ENCODE measurements at places on chromosomes 7 and 10.

DNA sequence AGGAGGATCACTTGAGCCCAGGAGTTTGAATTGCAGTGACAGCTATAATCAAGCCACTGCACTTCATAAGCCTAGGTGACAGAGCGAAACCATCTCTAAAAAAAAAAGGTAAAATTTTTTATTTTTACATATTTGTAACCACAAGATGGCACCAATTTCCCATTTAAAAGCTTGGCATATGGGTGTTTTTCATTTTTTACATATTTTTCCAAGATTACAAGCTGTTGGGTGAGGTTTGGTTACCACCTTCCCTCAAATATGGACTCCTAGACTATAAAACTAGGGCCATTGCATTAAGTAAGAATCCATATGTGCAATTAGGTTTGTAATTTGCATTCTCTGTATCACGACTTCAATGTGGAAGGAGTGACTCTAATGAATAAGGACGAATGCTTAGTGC is 129.3 kb upstream of the ACBD5 start:
- no peak for DNase-seq

DNA sequence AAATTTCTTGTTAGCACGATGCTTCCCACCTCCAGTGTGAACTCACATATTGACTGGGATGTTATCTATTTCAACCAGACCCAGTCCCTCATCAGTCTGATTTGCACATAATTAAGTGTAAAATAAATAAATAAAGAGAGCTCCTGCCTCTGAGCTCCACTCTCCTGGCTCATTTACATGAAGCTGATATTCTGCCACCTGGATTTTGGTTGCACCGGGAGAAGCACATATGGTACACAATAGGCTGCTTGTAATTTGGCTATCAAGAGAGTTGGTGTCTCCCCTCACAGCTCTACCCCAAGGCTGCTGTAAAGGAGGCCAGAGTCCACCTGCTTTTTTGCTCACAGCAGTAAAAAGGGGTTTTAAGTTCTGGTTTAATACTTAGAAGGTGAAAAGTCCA is 610.5 kb downstream of the KCNMA1 start:
- DNase-seq = no peak

- DNase-seq = no peak
Observed at GRCh38 chr7:35555934-35556333, 139.0 kb downstream of the HERPUD2 start.

GRCh38 chr7:106048706-106049020 is 63.4 kb downstream of the SYPL1 start:
- no peak for DNase-seq

DNA sequence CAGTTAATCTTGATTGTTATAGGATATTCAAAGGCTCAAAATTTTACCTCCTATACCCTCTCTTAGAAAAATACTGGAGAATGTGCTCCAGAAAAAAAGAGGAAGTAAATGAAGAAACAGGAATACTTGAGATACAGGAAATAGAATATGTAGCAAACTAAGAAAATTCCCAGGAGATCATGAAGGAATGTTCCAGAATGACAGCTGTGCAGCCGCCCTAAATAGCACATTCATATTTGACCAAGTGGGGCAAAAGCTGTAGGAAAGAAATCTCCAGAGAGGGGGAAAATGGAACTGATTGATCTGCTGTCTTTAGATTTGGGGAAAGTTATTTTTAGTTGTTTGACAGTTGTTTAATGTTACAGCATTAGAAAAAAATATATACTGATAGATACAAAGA is 46.2 kb upstream of the ZEB1 start:
- no peak for DNase-seq

- no peak for DNase-seq
Observed at GRCh38 chr7:155007947-155008346, 5.0 kb upstream of the PAXIP1 start.

GRCh38 chr7:70346844-70347462 is 748.7 kb downstream of the AUTS2 start:
- DNase-seq = no peak

DNA sequence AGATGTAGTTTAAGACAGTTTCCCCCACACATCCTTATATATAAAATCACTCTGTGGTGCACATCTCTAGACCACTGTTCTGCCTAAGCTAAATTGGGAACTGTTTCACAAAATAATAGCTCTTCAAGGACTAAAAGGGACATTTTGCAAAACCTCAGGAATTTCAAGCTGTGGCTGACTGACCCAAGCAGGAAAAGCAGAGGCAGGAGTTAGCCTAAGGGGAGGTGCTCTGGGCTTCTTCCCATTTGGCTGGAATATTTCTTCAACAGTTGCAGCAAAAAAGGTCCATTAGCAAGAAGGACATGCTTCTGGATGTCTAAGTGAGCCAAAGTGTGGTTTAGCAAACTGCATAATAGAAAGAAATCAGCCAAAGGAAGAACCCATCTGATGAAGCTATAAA is 551.2 kb upstream of the ANKRD30A start:
- no peak for DNase-seq

- no peak for DNase-seq
Observed at GRCh38 chr10:70320751-70321150, 36.9 kb upstream of the NPFFR1 start.

GRCh38 chr7:105512926-105513526 is 9.0 kb downstream of the PUS7 start:
- no peak for DNase-seq

DNA sequence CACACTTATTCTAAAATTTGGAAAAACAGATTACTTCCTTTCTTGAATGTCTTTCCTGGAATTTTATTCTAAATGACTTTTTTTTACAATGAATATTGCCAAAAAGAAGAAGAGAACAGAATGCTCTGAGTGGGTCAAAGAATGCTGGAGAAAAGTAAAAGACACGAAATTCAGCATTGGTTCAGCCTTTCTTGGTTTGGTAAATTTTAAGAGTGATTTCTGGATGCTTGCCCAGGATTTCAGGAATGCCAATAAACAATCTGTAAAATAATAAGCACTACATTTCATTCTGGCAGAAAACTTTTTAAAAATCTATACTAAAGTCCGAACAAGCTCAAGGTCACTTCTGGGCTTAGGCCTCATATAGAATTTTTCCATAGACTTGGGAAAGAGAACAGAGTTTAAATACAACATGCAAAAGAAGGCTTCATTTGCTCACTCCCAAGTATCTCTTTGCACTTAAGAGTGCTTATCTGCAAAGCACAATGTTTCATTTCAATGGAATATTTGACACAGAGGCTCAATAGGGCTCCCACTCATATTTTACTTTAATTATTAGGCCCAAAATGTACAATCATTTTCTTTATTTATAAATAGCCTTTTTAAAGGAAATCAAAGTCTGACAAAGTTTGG is 359.5 kb upstream of the ANKRD30A start:
- no peak for DNase-seq

GRCh38 chr10:6342096-6342685 is 139.5 kb downstream of the PFKFB3 start:
- no peak for DNase-seq

DNA sequence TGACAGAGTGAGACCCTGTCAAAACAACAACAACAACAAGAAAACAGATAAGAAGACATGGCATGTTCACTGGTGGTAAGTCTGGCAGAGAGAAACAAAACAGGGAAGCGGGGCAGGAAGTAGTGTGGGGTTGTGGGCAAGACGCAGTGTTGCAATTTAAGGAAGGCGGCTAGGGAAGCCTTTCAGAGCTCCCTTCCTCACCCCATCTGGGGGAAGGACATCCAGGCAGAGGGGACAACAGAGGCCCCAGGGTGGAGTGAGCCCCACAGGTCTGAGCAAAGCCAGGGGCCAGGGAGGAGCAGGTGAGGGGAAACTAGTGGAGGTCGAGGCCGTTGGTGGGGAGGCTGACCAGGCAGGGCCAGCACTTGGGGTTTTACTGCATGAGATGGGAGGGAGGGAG is 16.8 kb downstream of the LAT2 start:
- no peak for DNase-seq

DNA sequence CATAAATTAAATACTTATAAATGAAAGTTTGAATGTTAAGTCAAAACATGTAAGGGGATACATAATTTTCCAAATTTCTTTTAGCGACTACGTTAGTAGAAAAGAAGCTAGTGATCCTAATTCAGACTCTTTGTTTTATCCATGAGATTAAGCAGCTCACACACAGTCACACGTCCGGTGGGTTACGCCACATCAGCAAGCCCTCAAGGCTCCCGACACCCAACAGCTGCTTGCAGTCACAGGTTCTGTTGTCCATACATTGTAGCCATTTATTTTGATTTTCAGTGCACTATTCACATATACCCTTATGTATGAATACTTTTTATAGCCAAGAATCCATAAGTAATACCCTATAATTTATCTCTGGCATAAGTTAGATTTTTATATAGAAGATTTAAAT is 39.5 kb downstream of the XRCC2 start:
- DNase-seq = no peak

DNA sequence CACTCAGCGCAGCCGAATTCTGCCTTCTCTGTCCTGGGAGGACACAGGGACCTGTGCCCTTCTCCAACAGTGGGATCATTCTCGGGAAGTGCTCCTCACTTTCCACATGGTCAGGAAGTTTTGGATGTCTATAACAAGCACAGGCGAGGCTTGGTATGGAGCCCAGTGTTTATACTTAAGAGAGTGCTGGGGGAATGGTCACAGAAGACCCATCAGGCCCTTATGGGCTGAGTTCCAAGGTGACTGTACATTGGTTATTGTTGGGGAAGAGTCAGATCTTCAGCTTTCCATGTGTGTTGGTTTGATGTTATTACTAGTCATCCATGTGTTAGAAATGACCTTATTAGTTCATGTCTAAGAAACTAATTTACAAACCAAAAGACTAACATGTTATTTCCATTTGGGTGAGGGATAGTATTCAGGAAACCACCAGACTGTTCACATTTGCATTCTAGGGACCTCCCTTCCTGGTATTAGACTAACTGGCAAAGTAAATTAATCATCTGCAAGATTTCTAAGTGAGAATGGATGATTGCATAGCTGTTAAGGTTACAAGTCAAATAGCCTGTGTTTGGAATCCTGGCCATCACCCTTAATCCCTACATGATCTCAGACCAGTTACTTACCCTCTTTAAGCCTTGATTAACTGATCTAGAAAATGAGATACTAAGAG is 834.2 kb downstream of the LRMDA start:
- DNase-seq = no peak

- peak; percentile 61 for DNase-seq
Observed at GRCh38 chr7:150972023-150972468, 6.1 kb downstream of the KCNH2 start.

GRCh38 chr10:29534590-29534989 is 100.2 kb downstream of the SVIL start:
- DNase-seq = no peak

GRCh38 chr7:156218544-156219306 is 406.5 kb upstream of the SHH start:
- no peak for DNase-seq

DNA sequence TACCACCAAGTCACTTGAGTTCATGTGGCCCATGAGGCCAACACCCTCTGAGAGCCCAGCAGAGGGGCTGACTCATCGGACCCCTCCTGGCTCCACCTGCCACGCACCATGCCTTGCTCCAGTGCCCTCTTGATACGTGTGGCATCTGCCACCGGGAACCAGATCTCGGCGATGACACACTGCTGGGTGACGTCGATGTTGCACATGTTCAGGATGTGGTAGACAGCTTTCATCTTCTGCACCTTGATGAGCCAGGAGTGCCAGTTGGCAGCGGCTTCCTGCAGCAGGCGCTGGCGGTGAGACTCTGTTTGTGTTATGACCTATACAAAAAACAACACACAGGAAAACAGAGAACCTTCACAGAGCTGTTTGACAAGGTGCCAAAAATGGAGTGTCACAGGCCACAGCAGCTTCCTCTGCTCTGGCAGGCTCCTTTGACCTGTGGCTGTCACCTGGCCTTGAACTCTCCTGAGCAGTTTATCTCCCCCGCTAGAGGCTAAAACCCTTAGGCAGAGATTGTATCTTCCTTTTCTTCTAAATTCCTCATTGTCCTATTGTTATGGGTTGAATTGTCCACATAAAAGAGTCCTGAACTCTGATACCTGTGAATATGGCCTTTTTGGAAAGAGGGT is 45.2 kb upstream of the TMEM213 start:
- DNase-seq = no peak

DNA sequence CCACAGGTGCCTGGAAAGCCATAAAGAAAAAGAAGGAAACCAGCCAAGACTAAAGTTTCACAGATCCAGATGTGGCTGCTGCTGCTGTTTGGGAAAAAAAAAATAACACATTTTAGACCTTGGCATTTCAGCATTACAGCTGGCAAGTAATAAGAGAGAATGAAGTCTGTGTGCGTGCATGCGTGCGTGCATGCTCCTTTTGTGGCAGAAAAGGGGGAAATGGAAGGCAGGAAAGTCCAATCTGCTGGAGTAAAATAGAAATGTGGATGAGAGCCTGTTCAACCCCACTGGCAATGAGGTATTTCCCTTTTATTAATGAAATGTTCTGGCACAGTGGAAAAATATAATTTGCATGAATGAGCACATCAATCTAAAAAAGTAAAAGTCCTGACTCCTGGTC is 137.0 kb upstream of the SEMA3A start:
- DNase-seq = no peak

GRCh38 chr10:71798308-71798624 is 24.9 kb upstream of the VSIR start:
- DNase-seq = no peak

DNA sequence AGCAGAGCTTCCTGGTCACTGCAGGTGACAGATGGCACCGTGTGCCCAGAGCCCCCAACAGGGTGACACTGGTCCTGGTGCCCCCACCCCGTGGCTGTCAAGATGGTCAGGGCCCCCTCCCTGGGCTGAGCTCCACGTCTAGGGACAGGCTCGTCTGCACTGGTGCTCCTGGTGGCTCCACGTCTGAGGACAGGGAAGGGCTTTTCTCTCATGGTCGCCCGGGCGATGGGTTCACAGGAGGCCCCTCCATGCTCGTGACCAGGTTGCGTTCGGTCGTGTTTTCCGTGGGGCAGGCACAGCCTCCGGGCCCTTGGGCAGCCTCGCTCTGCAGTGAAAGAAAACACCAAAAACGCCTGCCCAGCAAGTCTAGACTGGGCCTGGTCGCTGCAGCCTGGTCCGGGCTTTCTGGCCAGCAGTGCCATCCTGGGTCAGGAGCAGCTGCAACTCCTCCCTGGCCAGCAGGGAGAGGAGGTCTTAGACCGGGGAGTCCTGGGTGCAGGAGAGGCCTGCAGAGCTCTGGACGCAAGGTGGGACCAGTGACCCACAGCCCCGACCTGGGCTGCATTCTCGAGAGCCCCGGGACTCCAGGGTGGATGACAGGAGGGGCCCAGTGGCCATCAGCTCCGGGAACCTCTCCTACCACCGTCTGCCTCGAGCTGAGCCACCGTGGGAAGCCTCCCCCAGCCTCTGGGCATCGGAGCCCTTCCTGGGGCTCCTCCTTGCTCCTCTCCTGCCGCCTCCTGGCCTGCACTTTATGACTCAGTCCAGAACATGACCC is 27.9 kb upstream of the UTF1 start:
- DNase-seq = no peak

GRCh38 chr10:108392286-108392685 is 1227.8 kb upstream of the SORCS1 start:
- no peak for DNase-seq

- DNase-seq = no peak
Observed at GRCh38 chr10:29266641-29267040, 22.2 kb upstream of the LYZL1 start.

Data from substantia nigra (tissue), 51 donors.